ENCODE measurements at places on chromosomes 2 and 18. TPM values are rescaled to one million over a fixed set of nuclear protein-coding genes. Genes with fewer than 3 reads are reported as not detected.

The SCN7A gene
- total RNA-seq = not detected

The LYPD6 gene
- total RNA-seq = 0.08 TPM

The NT5C1B gene
- not detected for total RNA-seq

The MERTK gene
- total RNA-seq = 2.2 TPM

The OR6B2 gene
- not detected for total RNA-seq

The CFAP221 gene
- 0.38 TPM for total RNA-seq

The MAP2 gene
- total RNA-seq = 1.9 TPM

The TSPYL6 gene
- total RNA-seq = not detected
